A549 treated with RU486 at 1 μM for 4 hours (cell line): ENCODE measurements at places on chromosomes 6 and 20. TPM values are rescaled to one million over a fixed set of nuclear protein-coding genes. Genes with fewer than 3 reads are reported as not detected.

SPATS1 gene
- not detected in 5 replicates for total RNA-seq

ETV7 gene
- 0.09 to 0.24 TPM (median 0.14 TPM) in 4 of 5 replicates, not detected in the other for total RNA-seq

CYP21A2 gene
- total RNA-seq, result not detected in 5 replicates

TNXB gene
- 0.54 to 0.95 TPM (median 0.63 TPM) in 5 replicates for total RNA-seq

TSPO2 gene
- total RNA-seq, result not detected in 5 replicates

WFDC5 gene
- total RNA-seq, result not detected in 5 replicates

SPACA1 gene
- not detected in 5 replicates for total RNA-seq

PAK5 gene
- not detected in 5 replicates for total RNA-seq

HLA-DOB gene
- 0.13 to 0.21 TPM (median 0.13 TPM) in 3 of 5 replicates, not detected in the others for total RNA-seq

SAMD5 gene
- 0.41 to 0.73 TPM (median 0.66 TPM) in 5 replicates for total RNA-seq

ZSCAN31 gene
- total RNA-seq, result 1.4 to 3.2 TPM (median 2.4 TPM) in 5 replicates

RAB5IF gene
- total RNA-seq, result 207 to 323 TPM (median 274 TPM) in 5 replicates

CD40 gene
- 3.4 to 5.4 TPM (median 4.3 TPM) in 5 replicates for total RNA-seq

OR2H1 gene
- not detected in 5 replicates for total RNA-seq

STMND1 gene
- not detected in 5 replicates for total RNA-seq

COL20A1 gene
- total RNA-seq, result 0.69 to 1.8 TPM (median 0.79 TPM) in 5 replicates

OSER1 gene
- total RNA-seq, result 48.4 to 53.3 TPM (median 49.6 TPM) in 5 replicates

MUCL3 gene
- total RNA-seq, result 0.01 to 0.05 TPM (median 0.02 TPM) in 3 of 5 replicates, not detected in the others

DNMT3B gene
- total RNA-seq, result 3.8 to 4.9 TPM (median 4.2 TPM) in 5 replicates

ERVFRD-1 gene
- not detected in 5 replicates for total RNA-seq

ZFP57 gene
- not detected in 5 replicates for total RNA-seq

SOBP gene
- 0.86 to 1.1 TPM (median 1.1 TPM) in 5 replicates for total RNA-seq

PGC gene
- not detected in 5 replicates for total RNA-seq

SLC17A3 gene
- total RNA-seq, result 0.53 to 1.4 TPM (median 0.93 TPM) in 5 replicates

LHFPL5 gene
- 0.05 TPM in 1 of 5 replicates, not detected in the others for total RNA-seq

KHDC1 gene
- total RNA-seq, result 2.2 to 4.0 TPM (median 3.5 TPM) in 5 replicates

PRND gene
- not detected in 5 replicates for total RNA-seq

CFB gene
- 2.0 to 3.3 TPM (median 2.9 TPM) in 5 replicates for total RNA-seq

COL9A3 gene
- total RNA-seq, result 0.18 to 0.87 TPM (median 0.43 TPM) in 5 replicates

KCNK17 gene
- total RNA-seq, result not detected in 5 replicates
